Activated CD4-positive, alpha-beta memory T cell treated with anti-CD3 and anti-CD28 coated beads for 36 hours (primary cell): ENCODE measurements at places on chromosomes 12 and 14. TPM values are rescaled to one million over a fixed set of nuclear protein-coding genes. Genes with fewer than 3 reads are reported as not detected.
A peak's percentile ranks its signal among the peaks of the same experiment; 100 is the strongest.

GRCh38 chr14:49367696-49368095 is 218.5 kb downstream of the RPS29 start:
- DNase-seq: no peak

GRCh38 chr12:3896801-3897351 is 23.7 kb upstream of the PARP11 start:
- no peak for DNase-seq

FBLN5 gene
- total RNA-seq: 1.9 TPM

GRCh38 chr12:130044991-130045621 is 117.2 kb upstream of the FZD10 start:
- no peak for DNase-seq

GRCh38 chr12:57225680-57226210 is 3.8 kb upstream of the SHMT2 start:
- no peak for DNase-seq

DNA sequence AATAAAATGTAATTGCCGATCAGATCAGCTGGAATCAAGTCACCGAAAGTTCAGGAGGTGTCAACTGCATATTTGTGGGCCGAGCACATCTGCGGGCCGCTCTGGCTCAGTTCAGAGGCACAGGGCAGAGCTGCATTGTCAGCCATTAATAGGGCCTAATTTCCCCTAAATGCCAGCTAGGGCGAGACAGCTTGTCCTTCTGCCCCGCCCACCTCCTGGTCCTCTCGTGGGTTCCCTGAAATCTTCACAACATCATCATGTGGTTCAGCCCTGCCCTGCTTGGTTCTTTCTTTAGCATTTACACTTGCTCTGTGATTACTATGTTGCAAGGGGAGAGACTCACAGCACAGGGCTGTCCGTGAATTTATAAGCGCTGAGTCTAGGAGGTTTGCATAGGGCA is 148.9 kb downstream of the CHST11 start:
- no peak for DNase-seq

- DNase-seq: peak; percentile 58
These were observed 10.7 kb upstream of the FKBP4 start for GRCh38 chr12:2783936-2784600.

DNA sequence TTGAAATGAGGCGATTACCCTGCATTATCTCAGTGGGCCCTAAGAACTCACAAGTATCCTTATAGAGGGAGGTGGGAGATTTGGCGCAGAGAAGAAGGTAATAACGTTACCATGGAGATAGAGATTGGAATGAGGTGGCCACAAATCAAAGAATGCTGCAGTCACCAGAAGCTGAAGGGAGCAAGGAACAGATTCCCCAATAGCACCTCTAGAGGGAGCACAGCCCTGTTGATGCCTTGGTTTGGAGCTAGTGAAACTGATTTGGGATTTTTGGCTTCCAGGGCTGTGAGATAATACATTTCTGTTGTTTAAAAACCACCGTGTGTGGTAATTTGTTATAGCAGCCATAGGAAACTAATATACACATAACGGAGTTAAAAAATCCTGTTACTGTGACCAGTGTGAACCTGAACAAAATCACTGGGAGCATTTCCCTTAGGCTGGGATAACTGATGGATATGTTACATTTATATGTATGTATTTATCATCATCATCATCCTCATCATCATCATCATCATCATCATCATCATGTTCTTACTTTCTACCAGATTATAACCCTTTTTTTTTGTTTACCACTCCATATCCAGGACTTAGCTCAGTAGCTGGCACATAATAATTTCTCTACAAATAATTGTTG is 100.3 kb downstream of the LIN7A start:
- no peak for DNase-seq

AKAP3 gene
- total RNA-seq: 2.9 TPM

GRCh38 chr12:63095369-63095980 is 55.5 kb downstream of the AVPR1A start:
- DNase-seq: no peak
